ENCODE measurements at places on chromosomes 2 and 18. TPM values are rescaled to one million over a fixed set of nuclear protein-coding genes. Genes with fewer than 3 reads are reported as not detected.

DNA sequence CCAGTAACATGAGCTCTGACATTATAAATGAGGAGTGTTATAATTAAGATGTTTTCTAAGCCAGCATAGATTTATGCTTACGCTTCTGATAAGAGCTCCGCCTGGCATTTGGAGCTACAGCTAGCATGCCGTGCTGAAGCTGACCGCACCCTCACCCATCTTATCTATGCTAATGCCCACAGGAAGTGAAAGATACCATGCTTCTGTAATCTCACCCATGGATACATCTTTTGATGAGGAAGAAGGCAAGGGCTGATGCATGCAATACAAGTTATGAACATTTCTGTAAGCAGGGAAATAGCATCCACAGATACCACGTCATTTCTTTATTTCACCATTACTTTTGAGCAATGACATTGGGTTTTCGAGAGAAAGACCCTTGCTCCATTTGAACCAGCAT lies 82.3 kb downstream of the ARL4C start:
- no peaks in the 10 kb centered on the region for H3K36me3 ChIP-seq
- no peak overlapping the region for H3K4me3 ChIP-seq
- no peaks in the 10 kb centered on the region for H3K27me3 ChIP-seq
- DNase-seq = no peak

DNA sequence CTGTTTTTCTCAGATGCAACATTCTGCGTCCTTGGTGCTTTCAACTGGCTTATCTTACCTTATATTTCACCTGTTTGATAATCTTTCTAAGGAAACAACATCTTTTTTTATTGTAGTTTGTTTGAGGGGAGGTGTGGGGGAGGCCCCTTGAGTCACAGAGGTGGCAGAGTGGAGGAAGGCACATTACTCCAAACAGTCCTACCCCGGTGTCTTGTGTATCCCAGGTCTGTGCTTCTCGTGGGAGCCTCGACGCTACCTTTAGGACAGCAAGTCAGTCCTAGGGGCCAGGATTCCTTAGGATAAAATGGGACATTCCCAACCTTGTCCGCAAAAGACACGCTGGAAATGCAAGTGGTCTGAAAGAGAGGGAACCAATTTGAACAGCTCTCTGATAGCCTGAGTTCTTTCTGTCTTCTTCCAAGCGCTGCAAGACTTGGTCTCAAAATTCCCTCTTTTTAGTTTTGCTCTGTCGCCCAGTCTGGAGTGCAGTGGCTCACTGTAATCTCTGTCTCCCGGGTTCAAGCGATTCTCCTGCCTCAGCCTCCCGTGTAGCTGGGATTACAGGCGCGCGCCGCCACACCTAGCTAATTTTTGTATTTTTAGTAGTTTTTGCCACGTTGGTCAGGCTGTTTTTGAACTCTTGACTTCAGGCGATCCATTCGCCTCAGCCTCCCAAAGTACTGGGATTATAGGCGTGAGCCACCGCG lies 4.0 kb downstream of the GATA6 start:
- peaks cover 39% of the 10 kb centered on the region for H3K36me3 ChIP-seq
- no peak overlapping the region for H3K27ac ChIP-seq
- H3K4me1 ChIP-seq = peaks cover 11% of the 10 kb centered on the region
- DNase-seq = no peak

DNA sequence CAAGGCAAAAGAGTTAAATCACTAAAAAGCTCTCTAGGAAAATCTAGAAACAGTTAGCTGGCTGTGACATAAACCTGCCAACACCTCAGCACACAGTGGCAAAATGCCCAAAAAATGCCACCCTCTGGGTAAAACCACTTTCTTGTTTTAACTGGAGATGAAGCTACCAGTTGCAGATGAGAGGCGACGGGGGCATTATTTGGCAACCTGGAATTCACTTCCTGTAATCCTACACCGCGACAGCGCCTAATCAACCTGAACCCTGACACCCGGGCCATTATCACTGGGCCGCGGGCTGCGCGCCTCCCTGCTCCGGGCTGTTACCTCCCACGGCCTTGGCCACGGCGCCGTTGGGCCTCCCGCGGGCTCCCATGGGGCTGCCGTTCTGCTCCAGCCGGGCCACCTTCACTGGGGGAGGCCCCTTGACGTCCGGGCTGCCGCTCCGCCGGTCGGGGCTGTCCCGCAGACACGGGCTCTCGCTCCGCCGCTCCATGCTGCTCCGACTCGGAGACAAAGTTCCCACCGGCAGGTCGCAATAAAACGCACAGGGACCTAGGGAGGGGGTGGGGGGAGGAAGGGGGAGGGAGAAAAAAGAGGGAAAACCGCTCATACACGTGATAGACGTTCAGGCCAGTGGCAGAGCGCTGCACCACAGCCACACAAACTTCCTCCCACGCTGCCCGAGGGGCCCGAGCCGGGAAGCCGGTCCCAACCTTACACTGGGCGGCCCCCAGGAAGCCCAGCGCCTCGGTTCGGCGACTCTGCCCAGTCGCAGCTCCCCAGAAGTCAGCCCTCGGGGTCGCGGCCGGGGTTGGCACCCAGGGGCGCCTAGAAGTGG lies 2.0 kb downstream of the SATB2 start:
- DNase-seq = peak; percentile 70
- peaks cover 19% of the 10 kb centered on the region for H3K36me3 ChIP-seq
- H3K27me3 ChIP-seq = no peaks in the 10 kb centered on the region

Gene CTIF
- total RNA-seq = 48.2 TPM

Gene LYG1
- 0.37 TPM for total RNA-seq

Gene BCL11A
- 0.03 TPM for total RNA-seq

GRCh38 chr2:170354855-170355780 lies 177.2 kb downstream of the MYO3B start:
- no peaks in the 10 kb centered on the region for H3K36me3 ChIP-seq
- DNase-seq = no peak

GRCh38 chr2:5691985-5692529 lies at the start of gene SOX11:
TSS of gene SOX11 (plus strand) at chr2:5692384. CDS start at chr2:5692722, 338 bp downstream.
- peak; percentile 29 for DNase-seq
- H3K27me3 ChIP-seq = peaks cover 49% of the 10 kb centered on the region
- peak within 1 kb of the TSS; percentile 15 for H3K4me3 ChIP-seq
- H3K36me3 ChIP-seq = no peaks in the 10 kb centered on the region
- no peak within 1 kb of the TSS for H3K27ac ChIP-seq

Gene ABCG8
- total RNA-seq = not detected

GRCh38 chr2:109473616-109474318 lies 140.0 kb downstream of the SEPTIN10 start:
- DNase-seq = no peak
- no peaks in the 10 kb centered on the region for H3K27me3 ChIP-seq
- no peaks in the 10 kb centered on the region for H3K36me3 ChIP-seq
- H3K27ac ChIP-seq = no peak overlapping the region
- peaks cover 49% of the 10 kb centered on the region for H3K4me1 ChIP-seq

- H3K4me1 ChIP-seq = peaks cover 70% of the 10 kb centered on the region
- DNase-seq = no peak
- no peaks in the 10 kb centered on the region for H3K36me3 ChIP-seq
- H3K27ac ChIP-seq = peak overlapping the region; percentile 81
Observed at GRCh38 chr2:216344206-216344949, 27.9 kb downstream of the MARCHF4 start.

GRCh38 chr18:51941999-51942398 lies 398.0 kb upstream of the DCC start:
- no peaks in the 10 kb centered on the region for H3K36me3 ChIP-seq
- no peak overlapping the region for H3K27ac ChIP-seq
- no peak for DNase-seq
- H3K4me3 ChIP-seq = no peak overlapping the region
- no peaks in the 10 kb centered on the region for H3K4me1 ChIP-seq

Gene RHOB
- total RNA-seq = 399 TPM

- no peak overlapping the region for H3K27ac ChIP-seq
- no peak for DNase-seq
- H3K36me3 ChIP-seq = no peaks in the 10 kb centered on the region
- H3K4me3 ChIP-seq = no peak overlapping the region
Observed at GRCh38 chr2:172079416-172079815, 5.9 kb upstream of the DLX1 start.

Gene DGKD
- total RNA-seq = 16.0 TPM

DNA sequence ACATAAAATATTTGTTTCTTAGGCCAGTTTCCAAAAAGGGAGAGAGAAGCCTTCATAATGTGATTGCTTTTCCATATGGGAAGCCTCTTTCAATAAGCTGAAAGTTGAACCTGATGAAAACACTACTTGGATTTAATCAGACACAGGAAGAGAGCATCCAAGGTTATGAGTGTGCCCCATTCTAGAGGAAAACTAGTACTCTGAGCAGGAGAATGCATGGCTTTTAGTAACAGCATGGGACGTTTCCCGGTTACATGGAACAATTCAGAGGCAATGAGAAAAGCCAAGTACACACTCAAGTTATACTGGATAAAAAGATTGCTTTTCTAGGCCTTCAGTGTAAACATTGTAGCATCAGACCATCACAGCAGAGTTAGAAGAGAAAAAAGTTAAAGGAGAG lies 315.8 kb downstream of the ZNF516 start:
- no peak overlapping the region for H3K27ac ChIP-seq
- no peaks in the 10 kb centered on the region for H3K36me3 ChIP-seq
- no peak overlapping the region for H3K4me3 ChIP-seq

Gene PROC
- total RNA-seq = not detected

GRCh38 chr18:12679183-12679786 lies 21.4 kb upstream of the SPIRE1 start:
- no peak overlapping the region for H3K4me3 ChIP-seq
- H3K4me1 ChIP-seq = peaks cover 7% of the 10 kb centered on the region
- no peaks in the 10 kb centered on the region for H3K27me3 ChIP-seq
- peak; percentile 55 for DNase-seq

DNA sequence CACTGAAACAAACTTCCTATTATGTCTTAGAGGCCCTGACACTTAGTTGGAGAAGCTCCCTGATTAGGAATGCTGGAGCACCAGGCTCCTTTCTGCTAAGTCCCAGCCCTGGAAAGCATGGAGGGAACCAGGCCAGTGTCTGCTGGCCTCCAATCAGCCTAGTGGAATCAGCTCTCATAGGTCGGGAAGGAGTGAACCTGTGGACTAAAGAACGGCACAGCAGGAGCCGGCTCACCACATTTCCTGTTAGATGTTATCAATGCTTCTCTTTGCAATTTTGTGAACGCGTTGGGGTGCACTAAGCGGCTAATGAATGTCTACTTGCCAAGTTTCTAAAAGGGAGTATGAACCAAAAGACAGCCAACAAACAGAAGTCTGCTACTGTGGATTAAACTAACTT lies 296.6 kb downstream of the NAPG start:
- H3K4me3 ChIP-seq = no peak overlapping the region
- DNase-seq = no peak
- no peaks in the 10 kb centered on the region for H3K4me1 ChIP-seq

Gene ALPG
- 0.03 TPM for total RNA-seq

DNA sequence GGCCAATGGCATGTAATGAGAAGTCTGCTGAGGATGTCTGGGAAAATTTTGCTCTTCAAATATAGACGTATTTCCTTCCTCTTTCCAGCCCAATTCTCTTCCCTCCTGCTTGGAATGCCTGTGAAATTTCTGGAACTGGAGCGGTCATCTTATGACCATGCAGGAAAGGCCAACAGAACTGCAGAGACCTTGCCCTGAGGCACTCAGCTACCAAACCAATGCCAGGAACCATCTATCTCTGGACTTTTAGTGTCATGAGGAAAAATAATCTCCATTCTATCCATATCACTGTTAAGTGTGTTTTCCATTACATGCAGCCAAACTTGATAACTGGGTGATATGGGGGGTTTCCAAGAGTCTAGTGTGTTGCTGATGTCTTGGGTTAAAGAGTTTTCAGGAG lies 363.7 kb downstream of the SLC4A3 start:
- no peak overlapping the region for H3K27ac ChIP-seq
- H3K36me3 ChIP-seq = no peaks in the 10 kb centered on the region
- no peak for DNase-seq
- no peak overlapping the region for H3K4me3 ChIP-seq
- peaks cover 21% of the 10 kb centered on the region for H3K4me1 ChIP-seq

DNA sequence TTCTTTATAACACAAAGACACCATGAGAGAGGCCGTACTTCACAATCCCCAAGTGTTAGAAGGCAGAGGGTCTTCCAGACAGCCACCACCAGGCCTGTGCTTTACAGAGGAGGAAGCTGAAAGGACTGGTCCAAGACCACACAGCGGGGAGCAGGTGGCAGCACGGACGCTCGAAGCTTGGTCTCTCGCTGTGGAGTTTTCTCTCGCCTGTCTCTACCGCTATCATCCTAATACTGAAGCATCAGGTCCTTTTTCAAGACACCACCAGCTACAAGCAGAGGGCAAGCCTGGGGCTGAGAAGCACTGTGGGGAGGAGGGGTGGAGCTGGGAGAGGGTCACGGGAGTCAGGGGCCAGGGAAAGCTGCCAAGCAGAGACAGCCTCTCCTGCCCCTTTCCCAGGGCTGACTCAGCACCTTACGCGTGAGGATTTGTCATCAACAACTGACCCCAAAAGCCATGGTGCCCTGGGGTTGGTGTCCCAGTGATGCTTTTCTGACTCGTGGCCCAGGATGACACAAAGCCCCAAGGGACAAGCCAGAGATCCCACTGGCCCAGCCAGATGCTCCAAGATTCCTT lies 31.9 kb upstream of the FOSL2 start:
- peak; percentile 65 for DNase-seq
- no peaks in the 10 kb centered on the region for H3K27me3 ChIP-seq
- H3K4me1 ChIP-seq = peaks cover 60% of the 10 kb centered on the region
- H3K27ac ChIP-seq = no peak overlapping the region

- H3K4me3 ChIP-seq = no peak overlapping the region
- no peaks in the 10 kb centered on the region for H3K4me1 ChIP-seq
- H3K27ac ChIP-seq = no peak overlapping the region
- no peak for DNase-seq
Observed at GRCh38 chr2:133711201-133711600, 142.9 kb upstream of the NCKAP5 start.

DNA sequence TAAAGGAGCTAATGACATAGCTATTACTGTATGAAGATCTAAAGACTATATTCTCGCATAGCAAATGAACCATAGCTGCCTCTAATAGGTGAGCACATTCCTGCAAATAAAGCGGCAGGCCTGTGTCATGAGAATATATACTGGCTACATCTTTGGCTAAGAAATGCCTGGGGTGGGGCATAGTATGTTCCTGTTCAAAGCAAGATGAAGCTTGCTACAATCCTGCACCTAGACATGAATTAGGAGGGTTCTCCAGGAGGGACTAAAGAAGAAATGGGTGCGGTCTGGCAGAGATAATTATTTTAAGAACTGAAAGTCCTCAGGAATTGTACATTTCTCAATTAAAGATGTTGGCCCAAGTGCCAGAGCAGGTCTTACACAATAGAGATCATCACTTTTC lies 46.8 kb upstream of the PLA2R1 start:
- no peak overlapping the region for H3K4me3 ChIP-seq
- no peak overlapping the region for H3K27ac ChIP-seq
- H3K36me3 ChIP-seq = no peaks in the 10 kb centered on the region
- no peaks in the 10 kb centered on the region for H3K27me3 ChIP-seq
- DNase-seq = no peak
- H3K4me1 ChIP-seq = no peaks in the 10 kb centered on the region

GRCh38 chr2:140410695-140411094 lies 1630.5 kb upstream of the NXPH2 start:
- no peaks in the 10 kb centered on the region for H3K27me3 ChIP-seq
- H3K4me3 ChIP-seq = no peak overlapping the region
- no peak overlapping the region for H3K27ac ChIP-seq
- DNase-seq = no peak
- no peaks in the 10 kb centered on the region for H3K4me1 ChIP-seq
